ENCODE measurements at places on chromosomes 1 and 21.

GRCh38 chr1:78184460-78185072 lies 138.8 kb downstream of the GIPC2 start:
- no peak for DNase-seq

GRCh38 chr21:29261555-29262540 lies 36.9 kb upstream of the BACH1 start:
- no peak for DNase-seq

DNA sequence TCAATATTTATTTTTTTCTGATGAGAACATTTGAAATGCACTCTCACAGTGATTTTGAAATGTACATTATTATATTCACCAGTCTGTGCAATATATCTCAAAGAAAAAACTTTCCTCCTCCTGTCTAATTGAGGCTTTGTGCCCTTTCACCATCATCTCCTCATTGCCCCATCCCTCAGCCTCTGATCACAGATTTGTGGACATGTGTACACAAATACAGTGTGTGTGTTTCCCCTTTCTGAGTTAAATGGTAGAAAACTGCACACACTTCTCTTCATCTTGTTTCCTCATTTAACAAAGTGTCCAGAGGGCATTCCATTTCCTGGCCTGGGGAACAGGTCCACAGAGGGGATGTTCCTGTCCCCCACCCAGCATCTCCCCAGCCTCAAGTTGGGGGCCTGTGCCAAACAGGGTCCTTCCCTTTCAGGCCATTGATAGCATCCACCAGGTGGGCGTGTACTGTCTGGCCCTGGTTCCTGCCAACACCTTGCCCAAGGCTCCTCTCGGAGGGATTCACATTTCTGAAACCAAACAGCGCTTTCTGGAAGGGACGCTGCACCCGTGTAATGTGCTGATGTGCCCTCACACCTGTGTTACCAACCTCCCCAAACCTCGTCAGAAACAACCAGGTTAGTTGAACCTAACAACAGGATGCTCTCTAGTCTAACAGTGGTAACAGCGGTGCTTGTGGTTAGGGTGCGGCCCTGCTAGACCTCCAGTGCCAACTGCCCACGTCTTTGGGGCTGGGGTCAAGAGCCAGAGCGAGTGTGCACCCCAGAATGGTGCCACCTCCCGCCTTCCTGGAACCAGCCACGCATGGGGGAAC lies 54.6 kb downstream of the S100B start:
- DNase-seq, result no peak

DNA sequence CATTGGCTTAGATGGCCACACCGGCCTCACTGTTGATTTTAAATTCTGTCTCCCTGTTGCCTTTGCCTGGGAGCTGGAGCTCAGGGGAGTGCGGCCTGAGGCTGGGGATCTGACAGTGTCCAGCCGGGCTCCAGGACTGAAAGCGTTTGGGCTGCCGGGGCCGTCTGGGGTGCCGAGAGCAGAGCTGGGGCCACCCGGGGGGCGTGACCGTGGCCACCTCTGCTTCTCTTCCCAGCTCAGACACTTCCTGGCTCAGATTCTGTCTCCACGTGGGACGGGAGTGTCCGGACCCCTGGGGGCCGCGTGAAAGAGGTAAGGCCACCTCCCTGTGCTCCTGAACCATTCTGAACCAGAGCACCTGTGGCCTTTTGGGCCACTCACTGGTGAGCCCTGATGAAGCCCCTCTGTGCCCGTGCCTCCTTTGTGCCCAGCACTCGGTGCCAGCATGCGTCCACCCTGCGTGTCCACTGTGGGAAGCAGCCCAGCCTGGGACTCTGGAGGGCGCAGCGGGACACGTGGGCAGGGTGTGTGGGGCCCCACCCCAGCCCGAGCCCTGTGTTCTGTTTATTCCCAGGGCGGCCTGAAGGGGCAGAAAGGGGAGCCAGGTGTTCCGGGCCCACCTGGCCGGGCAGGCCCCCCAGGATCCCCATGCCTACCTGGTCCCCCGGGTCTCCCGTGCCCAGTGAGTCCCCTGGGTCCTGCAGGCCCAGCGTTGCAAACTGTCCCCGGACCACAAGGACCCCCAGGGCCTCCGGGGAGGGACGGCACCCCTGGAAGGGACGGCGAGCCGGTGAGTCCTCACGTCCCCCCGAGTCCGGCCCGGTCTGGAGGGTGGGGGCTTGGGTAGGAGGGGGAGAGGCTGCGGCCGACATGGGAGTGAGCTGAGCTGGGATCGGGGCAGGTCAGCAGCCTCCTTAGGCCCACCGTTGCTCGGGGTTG lies 64.8 kb downstream of the SLC19A1 start:
- no peak for DNase-seq

GRCh38 chr1:158353303-158354075 lies at the start of gene CD1E:
Gene CD1E, plus strand, starts transcription at chr1:158353894. Its CDS starts 95 bp downstream, at chr1:158353989.
- DNase-seq, result no peak

DNA sequence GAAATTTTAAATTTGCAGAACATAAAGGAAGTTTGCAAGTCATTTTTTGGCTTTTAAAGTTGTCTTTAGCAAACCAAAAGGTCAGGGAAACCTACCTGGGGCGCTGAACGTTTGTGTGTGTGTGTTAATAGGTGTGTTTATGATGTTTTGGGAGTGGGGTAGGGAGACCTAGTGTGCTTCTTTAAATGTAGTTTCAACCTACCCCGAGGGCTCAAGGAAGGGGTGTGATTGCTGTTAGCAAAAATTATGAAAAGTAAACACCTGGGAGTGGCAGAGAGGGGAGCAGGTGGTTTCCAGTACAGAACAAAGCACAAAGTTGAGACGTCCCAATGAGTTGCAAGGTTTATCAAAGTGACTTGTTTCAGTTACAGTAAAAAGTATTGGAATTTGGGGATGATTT lies 58.7 kb upstream of the WDR26 start:
- no peak for DNase-seq
